ENCODE measurements at places on chromosomes 6 and 20.

DNA sequence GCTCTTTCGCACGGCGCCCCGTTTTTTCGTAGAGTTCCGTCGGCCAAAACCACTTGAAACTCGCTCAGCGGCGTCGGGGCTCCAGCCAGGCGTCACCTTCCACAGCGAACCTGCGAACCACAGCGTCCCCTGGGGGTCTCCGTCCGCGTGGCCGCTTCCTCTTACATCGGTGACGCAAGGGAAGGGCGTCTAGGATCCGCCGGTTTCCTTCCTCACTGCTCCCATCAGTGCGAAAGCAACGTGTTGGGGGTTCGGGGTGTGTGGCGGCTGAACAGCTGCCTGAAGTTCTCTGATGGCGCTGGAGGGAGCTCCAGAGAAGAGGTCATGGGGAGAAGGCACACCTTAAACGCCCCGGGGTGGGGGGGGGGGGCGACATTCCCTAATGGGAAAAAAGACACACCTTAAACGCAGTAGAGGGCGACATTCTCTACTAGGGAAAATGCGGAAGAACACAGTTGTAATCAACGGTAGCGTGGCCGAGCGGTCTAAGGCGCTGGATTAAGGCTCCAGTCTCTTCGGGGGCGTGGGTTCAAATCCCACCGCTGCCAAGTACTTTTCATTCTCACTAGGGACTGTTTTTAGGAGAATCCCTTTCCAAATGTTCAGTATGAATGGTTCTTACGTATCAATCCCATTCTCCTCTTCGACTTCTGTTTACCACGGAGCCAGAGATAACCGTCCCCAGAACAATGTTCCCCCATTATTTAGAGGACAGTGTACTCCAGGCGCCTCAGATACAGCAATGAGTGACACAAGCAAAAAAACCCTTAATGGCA, 16.4 kb downstream of the ZNF311 start:
- peak; percentile 76 for DNase-seq

GRCh38 chr20:42530855-42531448, 658.8 kb downstream of the PTPRT start:
- DNase-seq = no peak

DNA sequence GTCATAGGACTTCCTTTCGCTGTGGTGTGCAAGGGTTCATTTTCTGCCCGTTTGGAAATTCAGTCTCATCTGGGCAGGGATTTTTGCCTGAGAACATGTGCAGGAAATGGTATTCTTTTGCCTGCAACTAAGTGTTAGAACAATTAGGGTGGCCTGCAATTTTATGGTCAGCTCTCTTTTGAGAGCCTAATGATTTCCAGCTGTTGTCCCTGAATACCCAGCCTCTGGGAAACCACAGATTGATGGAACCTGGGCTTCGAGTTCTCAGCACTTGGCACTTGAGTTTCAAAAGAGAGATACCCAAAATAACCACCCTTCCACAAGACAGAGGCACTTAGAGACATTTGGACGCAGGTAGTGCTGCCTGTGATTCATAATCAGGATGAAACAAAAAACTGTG, 217.2 kb upstream of the FOXA2 start:
- DNase-seq = no peak

DNA sequence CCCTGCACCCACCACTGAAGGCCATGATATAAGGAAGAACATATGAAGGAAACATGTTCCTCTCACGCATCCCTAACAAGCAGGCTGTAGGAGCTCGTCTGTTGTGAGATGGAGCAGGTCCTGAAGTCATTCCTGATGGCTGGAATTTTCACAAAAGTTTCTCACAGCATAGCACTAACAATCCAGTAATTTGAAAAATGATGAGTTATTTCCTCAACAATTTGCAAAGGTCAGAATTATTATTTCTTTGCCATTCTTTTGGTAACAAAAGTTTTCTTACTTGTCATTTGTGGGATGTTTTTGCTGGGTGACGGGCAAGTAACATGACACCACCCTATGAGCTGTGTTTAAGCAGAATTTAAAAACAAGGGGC, 27.6 kb upstream of the FRMD1 start:
- DNase-seq = no peak

DNA sequence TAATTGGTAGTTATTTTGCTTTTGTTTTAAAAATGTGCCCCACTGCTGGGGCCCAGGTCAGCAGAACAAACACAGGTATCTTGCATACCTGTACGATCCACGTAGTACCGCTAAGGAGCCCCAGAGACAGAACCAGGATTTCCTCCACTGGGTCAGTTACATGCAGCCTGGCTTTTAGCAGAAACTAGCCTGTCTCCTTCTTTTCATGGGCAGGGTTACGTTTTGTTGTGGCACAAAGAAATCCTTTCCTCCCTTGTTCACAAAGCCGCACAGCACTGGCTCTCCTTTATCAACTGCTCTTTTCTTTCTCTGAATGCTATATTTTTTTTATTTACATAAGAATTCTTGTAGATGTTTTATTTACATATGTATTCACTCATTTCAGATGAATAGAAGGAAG, 190.3 kb upstream of the POU3F2 start:
- no peak for DNase-seq
